ENCODE measurements at places on chromosomes 2 and 18.
A peak's percentile ranks its signal among the peaks of the same experiment; 100 is the strongest.

DNA sequence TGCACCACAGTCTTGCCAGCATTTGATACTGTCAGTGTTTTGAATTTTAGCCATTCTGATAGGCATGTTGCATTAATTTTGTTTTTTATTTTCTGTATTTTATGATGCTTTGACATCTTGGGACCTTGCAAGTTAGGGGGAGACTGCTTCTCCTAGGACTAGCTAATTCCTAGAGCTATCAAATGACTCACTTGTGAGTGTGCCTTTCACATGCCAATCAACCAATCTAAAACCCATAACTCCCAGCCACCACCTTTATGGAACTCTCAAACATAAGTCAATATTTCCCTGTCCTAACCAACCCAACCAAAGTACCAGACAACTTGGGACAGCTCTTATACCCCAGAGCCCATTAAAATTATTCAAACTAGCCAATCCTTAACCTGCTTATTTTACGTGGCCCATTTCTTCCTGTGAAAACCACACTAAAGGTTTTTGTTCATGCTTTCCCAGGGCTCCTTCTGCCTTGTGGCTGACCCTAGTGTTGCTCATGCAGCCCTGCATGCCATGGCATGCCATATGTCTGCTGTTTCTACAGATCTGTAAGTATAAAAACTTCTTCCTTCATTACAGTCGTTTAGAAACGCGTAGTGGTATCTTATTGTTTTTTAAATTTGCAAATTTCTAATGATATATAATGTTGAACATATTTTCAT lies 230.1 kb downstream of the GPD2 start:
- DNase-seq = no peak

- peak; percentile 98 for DNase-seq
These were observed 190.1 kb downstream of the TTC32 start for GRCh38 chr2:19711470-19712372.

GRCh38 chr2:112869258-112869842 lies 32.8 kb upstream of the IL1B start:
- DNase-seq = peak; percentile 86

GRCh38 chr2:159946326-159946999 lies 116.0 kb downstream of the PLA2R1 start:
- peak; percentile 45 for DNase-seq

DNA sequence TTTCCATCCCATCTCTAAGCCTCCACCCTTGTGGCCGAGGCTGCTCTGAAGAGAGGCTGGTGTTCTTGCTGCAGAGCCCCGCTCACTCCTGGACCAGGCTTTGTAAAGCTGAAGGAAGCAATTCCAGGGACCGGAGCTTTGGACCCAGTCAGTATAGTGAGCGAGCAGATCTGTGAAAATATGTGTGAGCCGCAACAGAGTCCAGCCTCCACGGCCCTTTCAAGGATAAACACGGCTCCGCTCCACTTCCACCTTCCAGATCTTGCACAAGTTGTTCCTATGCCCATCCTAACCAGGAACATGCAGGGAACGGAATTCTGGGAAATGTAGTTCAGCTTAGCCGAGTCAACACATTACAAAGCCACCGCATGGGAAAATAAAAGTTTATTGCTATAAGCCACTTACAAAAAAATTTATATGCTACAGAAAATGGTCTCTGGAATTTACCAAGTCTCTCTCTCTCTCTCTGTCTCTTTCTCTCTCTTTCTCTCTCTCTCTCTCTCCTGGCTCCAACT lies 151.7 kb upstream of the ZNF521 start:
- DNase-seq = peak; percentile 82

- DNase-seq = peak; percentile 98
These were observed 336.2 kb downstream of the ZEB2 start for GRCh38 chr2:144183727-144184126.

- DNase-seq = no peak
These were observed 400.3 kb upstream of the HNRNPA3 start for GRCh38 chr2:176812246-176812775.

DNA sequence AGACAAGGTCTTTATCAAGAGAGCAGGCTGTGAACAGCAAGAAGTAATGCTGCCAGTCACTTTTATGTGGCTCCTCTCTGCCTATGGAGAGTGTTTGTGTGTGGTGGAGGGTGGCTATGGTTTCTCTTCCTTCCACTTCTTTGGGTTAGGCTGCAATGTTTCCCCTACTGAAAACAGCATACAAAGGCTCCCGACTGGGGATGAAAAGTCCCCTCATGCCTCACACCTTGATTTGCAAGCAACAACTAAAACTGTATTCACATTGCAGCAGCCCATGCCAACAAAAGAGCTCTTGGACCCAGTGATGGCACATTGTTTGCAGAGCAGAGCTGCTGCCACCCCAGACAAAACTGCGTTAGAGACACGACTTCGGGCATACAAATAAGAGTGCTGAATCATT lies 301.6 kb downstream of the SLC8A1 start:
- no peak for DNase-seq

- no peak for DNase-seq
These were observed 4.6 kb downstream of the SPATS2L start for GRCh38 chr2:200311139-200311538.

DNA sequence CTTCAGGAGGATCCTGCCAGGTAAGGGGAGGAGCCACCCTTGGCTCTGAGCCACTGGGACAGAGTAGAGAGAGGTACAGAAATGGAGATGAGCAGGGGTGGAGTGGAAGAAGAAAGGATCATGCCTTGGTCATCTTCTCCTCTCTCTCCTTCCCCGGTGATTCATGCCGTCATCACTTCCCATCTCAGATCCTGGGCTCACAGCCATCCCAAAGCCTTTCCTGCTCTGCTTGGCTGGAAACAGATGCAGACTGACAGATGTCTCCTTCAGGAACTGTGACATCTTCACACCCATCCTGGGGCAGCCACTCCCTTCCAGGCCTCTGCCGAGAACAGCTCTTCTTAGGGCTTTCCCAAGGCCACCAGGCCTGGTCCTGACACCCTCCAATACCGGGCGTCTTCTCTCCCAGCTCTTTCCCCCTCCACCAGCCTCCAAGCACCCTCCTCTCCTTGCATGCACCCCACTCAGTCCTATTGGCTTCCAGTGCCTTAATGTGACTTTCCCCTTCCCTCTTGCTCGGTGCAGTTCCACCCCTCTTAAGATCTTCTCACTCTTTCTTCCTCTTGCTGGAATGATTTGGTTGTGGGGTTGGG lies 58.3 kb upstream of the TNP1 start:
- peak; percentile 89 for DNase-seq

GRCh38 chr18:26540043-26540628 lies 8.2 kb downstream of the KCTD1 start:
- peak; percentile 53 for DNase-seq

GRCh38 chr18:3669376-3669775 lies 219.4 kb downstream of the TGIF1 start:
- no peak for DNase-seq

- peak; percentile 22 for DNase-seq
These were observed 45.8 kb downstream of the TSHZ1 start for GRCh38 chr18:75256376-75256775.

DNA sequence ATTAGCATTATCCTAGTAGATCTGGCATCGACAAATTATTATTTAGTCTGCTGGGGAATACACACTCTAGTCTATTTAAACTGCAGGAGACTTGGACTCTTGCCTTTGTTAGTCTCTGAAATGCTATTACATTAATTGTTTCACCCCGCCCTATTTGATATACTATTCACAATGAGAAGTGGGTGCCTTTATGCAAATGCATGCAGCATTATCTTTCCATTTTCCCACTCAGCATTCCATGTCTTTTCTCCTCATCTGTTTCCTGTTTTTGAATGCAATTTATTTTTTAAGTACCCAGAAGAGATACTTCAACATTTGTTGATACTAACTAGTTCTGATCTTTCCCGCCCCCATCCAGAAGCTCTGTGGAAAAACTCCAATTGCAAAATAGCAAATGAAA lies 395.3 kb upstream of the NXPH2 start:
- no peak for DNase-seq

- DNase-seq = no peak
These were observed 116.1 kb downstream of the NCKAP5 start for GRCh38 chr2:133452146-133452545.

DNA sequence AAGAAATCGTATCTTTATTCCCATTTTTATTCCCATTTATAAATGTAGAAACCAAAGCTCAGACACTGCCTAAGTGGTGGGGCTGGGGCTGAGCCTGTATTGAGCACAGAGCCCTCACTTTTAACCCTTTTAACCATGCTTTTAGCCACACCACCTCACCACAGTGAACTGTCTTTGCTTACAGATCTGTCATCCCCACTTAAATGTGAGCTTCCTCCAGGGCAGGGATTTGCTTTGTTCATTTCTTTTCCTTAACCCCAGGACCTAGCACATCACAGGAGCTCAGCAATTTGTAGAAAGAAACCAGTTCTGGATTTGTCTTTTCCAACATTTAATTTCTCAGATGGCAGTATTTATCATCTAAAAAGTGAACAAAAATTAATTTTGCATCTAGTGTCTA lies 2.2 kb downstream of the BOD1L2 start:
- DNase-seq = no peak

GRCh38 chr2:190582736-190583506 lies 48.4 kb upstream of the NEMP2 start:
- no peak for DNase-seq

DNA sequence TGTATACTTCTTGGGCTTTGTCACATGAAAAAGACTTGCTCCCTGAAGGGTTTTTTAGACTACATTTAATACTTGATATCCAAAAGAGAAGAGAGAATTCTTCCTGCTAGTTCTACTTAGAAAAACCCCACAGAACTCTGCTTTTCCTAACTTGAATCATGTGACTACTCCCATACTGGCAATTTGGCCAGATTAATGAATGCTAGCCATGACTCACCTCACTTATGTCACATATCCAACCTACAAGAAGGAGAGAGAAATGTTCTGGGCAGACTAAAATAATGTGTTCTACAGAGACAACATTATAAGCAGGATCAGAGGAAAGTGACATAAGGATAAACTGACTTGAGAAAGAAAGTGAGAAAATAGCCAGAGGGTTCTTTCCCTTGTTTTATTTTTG lies 249.3 kb upstream of the GULP1 start:
- DNase-seq = peak; percentile 74

DNA sequence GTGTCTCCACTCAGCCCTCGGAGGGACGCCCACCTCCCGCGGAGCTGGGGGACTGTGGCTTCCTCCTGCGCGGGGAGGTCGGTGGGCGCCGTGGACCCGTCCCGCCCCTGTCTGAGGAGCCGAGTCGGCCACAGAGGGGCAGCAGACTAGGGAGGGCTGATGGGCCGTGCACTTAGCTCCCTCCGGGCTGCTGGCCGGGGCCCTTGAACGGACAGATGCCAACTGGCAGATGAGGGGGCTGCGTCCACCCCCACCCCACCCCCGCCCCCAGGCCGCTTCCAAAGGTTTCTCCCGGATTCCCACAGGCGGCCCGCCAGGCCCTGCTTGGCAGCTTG lies 10.4 kb upstream of the UBE2F start:
- no peak for DNase-seq

- DNase-seq = peak; percentile 25
These were observed 378.5 kb upstream of the ID2 start for GRCh38 chr2:8303322-8303832.

- no peak for DNase-seq
These were observed 18.2 kb downstream of the COX7A2L start for GRCh38 chr2:42342795-42343241.

DNA sequence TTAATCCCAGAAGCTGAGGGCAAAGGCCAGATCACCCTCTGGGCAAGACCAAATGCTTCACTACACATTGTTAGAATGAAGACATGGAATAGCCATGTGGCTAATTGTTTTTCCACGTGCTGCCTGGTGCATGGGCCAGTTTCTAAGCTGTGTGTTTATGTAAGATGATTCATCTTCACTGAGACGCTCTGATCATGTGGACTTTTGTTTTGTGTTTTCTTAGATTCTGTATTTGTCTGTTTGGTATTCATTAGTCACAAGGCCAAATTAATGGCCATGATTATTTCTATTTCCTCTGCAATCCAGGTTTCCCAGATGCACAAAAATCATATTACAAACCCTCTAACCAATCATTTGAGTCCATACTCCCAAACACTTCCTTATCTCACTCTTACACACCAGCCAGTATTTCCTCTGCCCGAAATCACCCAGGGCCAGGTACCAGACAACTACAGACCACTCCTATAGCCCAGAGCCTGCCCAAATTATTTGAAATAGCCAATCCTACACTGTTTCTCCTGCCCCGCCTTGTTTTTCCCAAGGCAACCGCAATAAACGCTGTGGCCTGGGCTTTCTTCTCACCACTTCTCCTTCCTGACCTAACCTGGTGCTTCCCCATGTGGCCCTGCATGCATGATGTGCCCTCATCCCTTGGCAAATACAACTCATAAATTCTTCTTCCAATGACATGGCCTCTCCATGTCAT lies 94.2 kb upstream of the SP3 start:
- DNase-seq = peak; percentile 62

DNA sequence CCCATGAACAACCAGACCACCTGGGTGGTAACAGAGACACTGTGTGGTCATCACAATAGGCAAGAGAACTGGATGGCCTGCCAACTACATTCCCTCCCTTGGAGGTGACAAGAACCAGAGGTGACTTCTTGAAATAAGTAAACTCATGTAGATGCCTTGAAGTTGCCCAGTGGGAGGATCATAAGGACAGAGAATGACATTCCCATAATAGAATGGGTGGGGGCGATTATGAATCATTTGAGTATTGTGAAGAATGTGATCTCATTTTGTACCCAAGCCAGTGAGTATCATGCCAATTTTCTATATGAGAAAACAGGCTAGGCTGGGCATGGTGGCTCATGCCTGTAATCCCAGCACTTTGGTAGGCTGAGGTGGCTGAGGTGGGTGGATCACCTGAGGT lies 211.4 kb upstream of the GYPC start:
- no peak for DNase-seq

Measured in fibroblast of skin of right biceps (primary cell).